ENCODE measurements at places on chromosomes 7 and 10.

GRCh38 chr10:23373156-23373555, 28.6 kb upstream of the C10orf67 start:
- DNase-seq, result no peak

DNA sequence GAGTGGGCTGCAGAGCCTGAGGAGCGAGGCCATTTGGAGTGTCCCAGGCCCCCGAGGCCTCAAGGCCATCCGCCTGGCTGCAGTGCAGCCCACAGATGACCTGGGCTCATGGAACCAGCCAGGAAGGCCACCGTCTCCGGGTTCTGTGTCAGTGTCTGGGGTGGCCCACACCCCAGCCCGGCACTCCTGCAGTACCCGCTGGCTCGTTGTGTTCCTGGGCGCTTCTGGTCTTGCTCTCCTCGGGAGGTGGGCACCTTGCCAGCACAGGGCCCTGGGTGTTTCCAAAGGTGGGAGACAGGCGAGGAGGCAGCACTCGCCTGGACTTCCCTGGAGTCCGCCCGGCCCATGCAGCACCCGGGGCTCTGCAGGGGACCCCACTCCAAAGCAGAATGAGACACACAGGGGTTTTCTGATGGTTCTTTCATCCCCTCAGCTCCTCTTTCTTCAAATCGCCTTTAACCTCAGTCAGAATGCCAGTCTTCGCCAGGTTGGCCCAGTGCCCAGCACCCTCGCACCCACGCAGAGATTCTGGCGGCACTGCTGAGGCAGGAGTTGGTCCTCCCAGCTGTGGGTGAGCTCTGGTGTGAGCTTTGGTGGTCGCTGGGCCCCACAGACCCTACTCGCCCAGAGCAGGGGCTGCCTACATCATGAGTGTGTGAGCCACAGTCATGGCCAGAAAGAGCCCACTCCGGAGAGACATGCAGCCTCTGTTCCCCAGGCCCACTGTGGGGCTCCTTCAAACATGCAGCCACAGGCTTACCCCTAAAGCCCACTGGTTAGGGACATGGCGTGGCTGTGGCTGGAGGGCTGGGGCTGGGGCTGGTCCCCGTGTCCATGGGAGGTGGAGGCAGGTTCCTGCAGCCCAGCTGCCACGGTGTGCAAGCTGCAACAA, 155.7 kb downstream of the EBF3 start:
- DNase-seq, result no peak

GRCh38 chr7:136492366-136492765, 376.1 kb upstream of the CHRM2 start:
- DNase-seq, result no peak

GRCh38 chr10:93921338-93921737, 27.6 kb downstream of the SLC35G1 start:
- no peak for DNase-seq

- DNase-seq, result no peak
Observed at GRCh38 chr10:96556003-96556402, 30.8 kb downstream of the TM9SF3 start.

- DNase-seq, result no peak
Observed at GRCh38 chr10:11386044-11386443, 225.4 kb downstream of the USP6NL start.

DNA sequence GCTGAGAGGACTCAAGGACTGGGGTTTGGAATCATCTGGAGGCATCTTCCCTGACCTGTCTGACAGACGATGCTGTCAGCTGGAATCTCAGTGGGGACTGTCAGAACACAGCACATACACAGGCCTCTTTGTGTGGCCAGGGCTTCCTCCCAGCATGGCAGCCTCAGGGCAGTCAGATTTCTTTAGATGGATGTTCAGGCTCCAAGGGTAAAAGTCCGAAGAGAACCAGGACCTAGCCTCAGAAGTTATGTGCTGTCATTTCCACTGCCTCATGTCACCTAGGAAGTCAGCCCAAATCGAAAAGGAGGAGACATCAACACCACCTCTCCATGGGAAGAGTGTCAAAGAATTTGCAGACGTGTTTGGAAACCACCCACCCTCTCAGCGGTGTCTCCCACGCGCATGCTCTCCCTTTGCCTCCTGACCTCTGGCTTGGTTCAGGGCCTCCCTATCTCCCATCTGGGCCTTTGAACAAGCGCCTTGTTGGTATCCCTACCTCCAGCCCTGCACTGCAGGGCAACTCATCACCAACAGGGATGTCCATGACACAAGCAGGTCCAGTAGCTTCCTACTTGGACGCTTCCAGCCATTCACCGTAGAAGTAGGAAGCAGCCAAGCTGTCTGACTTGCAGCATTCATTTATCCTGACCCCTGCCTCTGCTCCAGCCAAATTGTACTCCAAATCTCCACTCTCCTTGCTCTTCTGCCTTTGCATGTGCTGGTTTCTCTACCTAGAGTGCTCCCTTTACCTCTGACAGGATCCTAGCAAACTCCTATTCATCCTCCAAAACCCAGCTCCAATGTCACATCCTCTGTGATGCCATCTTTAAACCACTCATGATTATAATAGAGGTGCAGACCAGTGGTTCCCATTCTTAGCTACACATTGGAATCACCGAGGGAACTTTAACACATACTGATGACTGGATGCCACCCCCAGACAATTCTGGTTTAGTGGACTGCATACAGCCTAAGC, 121.6 kb downstream of the OAT start:
- no peak for DNase-seq

- DNase-seq, result no peak
Observed at GRCh38 chr7:31000161-31000693, 36.5 kb downstream of the GHRHR start.

GRCh38 chr7:6705959-6706665, 635 bp downstream of the ZNF12 start:
- no peak for DNase-seq

GRCh38 chr10:31157123-31158010, 125.7 kb upstream of the ZNF438 start:
- no peak for DNase-seq

- DNase-seq, result no peak
Observed at GRCh38 chr10:55400075-55400849, 599.2 kb upstream of the PCDH15 start.

DNA sequence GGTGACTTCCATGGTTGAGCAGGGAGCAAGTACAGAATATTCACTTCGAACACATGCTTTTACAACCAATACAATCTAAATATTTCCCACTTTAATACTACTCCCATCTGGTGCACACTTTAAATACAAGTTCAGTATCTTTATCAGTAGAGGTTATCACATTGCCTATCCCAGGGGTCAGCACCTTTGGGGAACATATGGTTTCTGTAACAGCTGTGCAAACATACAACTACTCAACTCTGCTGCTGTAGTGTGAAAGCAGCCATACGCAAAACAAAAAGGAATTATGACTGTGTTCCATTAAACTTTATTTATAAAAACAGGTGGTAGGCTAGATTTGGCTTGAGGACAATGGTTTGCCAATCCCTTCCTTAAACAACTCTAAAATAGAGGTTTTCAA, 157.5 kb downstream of the XPNPEP1 start:
- no peak for DNase-seq

- DNase-seq, result no peak
Observed at GRCh38 chr10:88157981-88158465, 294.6 kb downstream of the PTEN start.

GRCh38 chr7:138902161-138902560, 79.0 kb downstream of the KIAA1549 start:
- no peak for DNase-seq

- DNase-seq, result no peak
Observed at GRCh38 chr7:81659697-81660395, 110.0 kb downstream of the HGF start.

Data from memory B cell (primary cell).